ENCODE measurements at places on chromosomes 1 and 21.

GRCh38 chr1:205570173-205570501, 61.7 kb downstream of the ELK4 start:
- no peak for DNase-seq

DNA sequence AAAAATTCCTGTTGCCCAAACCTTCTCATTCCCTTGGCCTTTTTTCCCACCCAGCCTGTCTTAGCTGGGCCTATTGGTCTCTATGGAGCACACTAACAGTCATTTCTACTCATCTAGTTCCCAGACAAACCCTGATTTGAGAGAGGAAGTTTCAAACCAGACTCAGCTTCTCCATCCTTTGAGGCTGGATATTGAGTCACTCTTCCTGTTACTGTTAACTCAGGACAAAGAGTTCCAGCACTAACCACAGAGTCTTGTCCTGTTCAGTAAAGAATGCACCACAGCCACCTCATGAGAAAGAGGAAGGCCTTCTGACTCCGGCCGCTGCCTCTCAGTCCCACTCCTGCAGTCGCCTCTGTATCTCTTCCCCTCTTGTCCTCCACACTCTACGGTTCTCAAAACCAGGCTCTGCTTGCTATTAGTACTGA, 137.8 kb downstream of the PTPRC start:
- no peak for DNase-seq

- no peak for DNase-seq
Observed at GRCh38 chr1:167723707-167724323, 2.0 kb downstream of the MPZL1 start.

DNA sequence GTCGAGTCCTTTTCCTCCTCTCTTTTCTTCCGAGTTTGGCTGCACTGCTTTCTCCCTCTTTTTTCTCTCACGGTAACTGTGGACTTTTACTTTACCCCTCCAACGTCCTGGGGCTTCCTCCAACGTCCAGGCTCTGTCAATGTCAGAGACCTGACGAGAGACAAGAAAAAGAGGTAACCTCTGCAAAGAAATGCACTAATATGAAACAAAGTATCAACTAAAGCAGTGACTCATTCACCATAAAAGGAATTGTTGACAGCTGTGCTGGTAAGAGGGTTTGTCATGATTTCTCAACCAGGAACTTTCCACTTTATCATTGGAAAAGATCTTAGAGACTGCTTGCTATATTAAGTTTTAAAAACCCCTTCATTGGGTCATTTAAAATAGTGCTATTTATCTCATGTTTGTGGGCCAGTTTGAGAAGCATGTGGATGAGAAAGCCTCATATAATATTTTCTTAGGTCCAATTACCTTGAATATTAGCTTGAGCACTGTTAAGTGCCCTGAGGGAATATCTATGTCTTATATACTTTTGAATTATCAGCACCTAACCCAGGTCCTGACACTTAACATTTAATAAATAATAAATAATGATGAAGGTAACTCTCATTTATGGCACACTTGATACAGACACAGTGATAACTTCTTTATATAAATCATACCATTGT, at the start of gene GBP2:
Gene GBP2 (minus strand): TSS at position 202 of the 668 bp plus-strand sequence. CDS start 4,148 bp downstream, outside the sequence.
- no peak for DNase-seq

DNA sequence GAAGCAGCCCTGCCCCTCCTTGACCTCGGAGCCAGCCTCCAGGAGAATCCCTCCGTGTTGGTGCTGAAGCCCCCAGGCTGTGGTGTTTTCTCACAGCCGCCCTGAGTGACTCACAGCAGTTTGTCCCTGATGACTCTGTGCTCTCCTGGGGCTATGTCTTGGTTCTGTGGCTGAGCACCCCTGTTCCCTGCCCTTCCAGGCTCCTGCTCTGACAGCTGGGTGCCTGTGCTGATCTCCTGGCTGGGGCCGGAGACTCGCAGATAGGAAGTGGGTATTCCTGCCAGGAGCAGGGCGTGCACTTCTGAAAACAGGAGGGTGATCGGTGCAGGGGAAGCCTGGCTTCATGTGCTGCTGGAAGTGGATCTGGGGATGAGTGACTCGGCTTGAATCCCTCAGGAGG, 34.5 kb downstream of the POFUT2 start:
- no peak for DNase-seq

GRCh38 chr1:210989905-210990304, 144.0 kb downstream of the KCNH1 start:
- no peak for DNase-seq

DNA sequence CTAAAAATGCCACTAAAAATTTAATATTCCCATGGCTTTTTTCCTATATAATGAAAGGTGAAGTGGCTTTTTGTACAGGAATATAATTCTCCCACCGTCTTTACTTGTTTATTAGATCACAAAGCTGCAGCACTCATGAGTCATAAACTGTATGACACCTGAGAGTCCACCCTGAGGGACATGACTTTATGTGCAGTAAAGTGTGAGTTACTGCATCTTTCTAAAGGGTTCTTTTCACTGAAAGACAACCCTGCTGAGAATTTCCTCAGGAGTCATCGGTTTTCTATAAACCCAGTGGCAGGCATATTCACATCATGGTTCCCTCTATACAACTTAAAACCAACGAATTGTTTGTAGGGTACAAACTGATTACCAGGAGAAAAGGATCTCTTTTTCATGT, 77.4 kb downstream of the APP start:
- no peak for DNase-seq

DNA sequence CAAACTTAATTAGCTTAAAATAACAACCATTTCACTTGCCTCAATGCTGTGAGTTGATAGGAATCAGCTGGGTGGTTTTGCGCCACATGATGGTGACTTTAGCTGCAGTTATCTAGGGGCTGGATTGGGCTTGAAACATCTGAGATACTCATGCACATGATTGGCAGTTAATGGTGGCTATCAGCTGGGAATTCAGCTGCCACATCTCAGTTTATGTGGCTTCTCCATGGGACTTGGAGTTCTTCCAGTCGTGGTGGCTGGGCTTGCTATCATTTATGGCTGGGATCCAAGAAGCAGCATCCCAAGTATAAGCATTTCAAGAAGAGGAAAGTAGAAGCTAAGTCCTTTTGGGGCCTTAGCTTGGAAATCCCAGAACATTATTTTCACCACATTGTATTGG, 36.4 kb downstream of the PDC start:
- no peak for DNase-seq

DNA sequence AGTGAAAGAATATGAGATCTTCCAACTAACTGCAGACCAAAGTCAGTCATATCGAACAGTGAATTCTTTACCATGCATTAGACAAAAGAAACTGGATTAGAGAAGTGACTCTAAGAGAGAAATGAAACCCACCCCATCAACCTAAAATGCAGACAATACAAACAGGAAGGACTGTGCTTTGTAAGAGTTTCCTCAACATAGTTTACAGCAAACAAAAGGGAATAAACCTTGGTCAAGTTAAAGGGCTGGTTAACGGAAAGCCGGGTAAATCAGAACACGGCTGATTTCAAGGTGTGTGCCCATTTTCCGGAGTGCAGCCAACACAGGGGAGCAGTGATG, 39.2 kb downstream of the SIPA1L2 start:
- DNase-seq, result no peak

GRCh38 chr1:210801501-210801900, 332.4 kb downstream of the KCNH1 start:
- no peak for DNase-seq

GRCh38 chr1:110288111-110288510, 51.1 kb upstream of the RBM15 start:
- no peak for DNase-seq

DNA sequence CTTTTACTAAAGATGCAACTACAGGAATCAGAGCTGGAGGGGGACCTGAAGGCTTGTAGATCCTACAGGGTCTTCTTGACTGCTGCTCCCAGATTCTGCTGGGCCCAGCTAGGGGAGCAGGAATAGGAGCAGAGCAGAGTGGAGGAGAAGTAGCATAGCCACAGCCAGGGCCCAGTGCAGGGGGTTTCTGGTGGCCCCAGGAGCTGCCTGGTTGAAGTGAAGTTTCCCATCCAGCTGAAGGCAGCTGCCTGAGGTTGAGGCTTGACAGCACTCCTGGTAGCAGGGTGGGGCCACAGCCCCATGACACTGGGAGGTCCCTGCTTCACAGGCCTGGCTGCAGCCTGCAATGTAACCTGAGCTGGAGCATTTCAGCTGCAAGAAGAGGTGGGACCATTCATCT, 2.0 kb upstream of the INPP5B start:
- no peak for DNase-seq

DNA sequence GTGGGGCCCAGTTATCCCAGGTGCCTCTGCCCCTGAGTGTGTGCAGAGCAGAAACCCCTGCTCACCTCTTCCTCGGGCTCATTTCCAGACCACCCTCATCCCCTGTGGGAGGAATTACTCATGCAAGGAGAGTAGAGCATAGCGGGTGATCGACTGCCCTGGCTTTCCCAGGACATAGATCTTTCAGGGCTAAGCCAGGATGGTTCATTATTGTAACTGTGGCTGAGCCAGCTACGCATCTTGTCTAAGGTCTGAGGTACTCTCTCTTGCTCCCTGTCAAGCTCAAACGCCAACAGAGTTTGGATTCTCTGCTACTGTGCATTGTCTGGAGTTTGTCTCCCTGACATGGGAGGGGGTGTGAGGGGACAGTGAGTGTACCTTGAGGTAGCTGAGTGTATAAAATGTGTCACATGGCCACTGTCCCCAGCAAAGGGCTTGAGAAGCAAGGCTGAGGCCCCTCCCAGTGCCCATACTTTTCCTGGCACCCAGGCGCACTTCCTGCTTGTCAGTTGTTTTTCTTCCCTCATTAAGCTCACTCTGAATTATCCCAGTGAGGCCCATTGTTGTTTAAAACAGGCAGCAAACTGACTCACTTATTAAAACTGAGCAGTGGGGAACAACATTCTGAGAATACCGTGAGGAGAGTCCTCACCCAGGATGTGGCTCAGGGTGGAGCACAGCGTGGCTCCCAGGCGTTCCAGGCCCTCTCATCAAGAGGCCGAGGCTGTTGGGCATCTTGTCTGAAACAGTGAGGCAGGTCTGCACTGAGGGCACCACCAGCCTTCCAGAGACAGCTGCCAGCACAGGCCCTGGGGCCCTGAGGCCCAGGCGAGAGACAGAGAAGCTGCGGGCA, 92.9 kb downstream of the LAMC2 start:
- peak; percentile 48 for DNase-seq

All from DMS153 (cell line).